Pancreas (tissue), 10 donors: ENCODE measurements at places on chromosomes 1 and 21. TPM values are rescaled to one million over a fixed set of nuclear protein-coding genes. Genes with fewer than 3 reads are reported as not detected.

DNA sequence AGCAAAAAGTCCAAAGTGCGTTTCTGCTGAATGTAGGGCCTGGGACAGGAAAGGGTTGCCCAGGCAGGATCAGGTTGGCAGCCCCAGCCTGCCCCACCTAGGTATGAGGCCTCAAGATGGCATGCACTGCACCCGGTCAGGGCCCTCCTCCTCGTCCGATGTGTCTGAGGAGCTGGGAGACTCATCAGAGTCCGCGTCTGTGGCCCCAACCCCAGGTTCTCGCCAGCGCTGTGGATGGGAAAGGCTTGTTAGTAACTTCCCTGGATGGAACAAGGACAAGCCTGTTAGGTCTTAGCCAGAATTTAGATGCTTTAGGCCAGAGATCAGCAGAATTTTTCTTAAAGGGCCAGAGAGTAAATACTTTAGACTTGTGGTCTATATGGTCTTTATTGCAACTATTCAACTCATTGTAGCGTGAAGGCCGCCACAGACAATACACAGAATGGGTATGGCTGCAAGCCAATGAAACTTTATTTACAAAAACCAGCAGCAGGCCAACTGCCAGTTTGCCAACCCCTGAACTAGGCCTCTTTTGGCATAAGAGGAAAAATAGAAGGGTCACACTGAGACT lies 12.4 kb downstream of the PEA15 start:
- DNase-seq = no peak

- DNase-seq = no peak
Observed at GRCh38 chr1:63601061-63601460, 7.8 kb downstream of the PGM1 start.

DNA sequence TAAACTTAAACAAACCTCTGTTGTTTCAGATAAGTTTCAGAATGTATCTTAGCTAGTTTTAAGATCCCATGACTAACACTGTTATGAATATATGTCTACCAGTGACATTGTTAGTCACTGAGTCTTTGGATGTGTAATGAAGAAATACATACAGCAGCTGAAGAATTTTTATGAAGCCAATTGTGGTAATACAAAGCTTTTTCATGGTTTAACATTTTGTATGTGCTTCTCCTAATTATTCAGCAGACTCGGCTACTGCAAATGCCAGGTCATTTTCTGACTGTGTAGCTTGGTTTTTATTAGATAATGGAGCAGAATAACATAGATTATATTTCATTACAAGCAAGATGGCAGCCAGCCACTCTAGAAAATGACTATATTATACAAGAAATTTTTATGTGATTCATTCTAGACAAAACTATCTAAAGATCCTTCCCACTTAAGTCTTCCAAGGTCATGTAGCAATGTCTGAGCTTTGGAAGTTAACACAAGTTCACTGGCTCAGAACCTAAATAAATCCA lies 147.8 kb downstream of the TNFSF18 start:
- no peak for DNase-seq

Gene PRAMEF18
- total RNA-seq = not detected

Gene HRNR
- total RNA-seq = not detected

Gene SMCP
- not detected for total RNA-seq

GRCh38 chr1:46289976-46290375 lies 13.4 kb downstream of the LRRC41 start:
- no peak for DNase-seq

DNA sequence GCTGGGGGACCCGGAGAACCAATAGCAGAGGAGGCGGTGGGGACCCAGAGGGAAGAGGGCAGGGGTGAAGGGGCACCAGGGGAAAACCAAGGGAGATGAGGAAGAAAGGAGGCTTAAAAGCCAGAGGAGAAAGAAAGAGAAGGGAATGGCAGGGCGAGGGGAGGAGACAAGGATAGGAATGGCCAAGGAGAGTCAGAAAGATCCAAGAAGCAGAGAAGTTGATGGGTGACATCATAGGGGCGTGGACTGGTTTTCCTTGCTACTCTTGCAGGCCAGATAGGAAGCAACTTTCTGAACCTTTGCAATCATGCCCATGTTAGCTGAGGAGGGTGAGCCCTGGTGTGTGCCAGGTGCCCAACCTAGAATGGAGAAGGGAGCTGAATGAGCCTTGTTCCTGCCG lies 5.4 kb downstream of the NPR1 start:
- DNase-seq = no peak

DNA sequence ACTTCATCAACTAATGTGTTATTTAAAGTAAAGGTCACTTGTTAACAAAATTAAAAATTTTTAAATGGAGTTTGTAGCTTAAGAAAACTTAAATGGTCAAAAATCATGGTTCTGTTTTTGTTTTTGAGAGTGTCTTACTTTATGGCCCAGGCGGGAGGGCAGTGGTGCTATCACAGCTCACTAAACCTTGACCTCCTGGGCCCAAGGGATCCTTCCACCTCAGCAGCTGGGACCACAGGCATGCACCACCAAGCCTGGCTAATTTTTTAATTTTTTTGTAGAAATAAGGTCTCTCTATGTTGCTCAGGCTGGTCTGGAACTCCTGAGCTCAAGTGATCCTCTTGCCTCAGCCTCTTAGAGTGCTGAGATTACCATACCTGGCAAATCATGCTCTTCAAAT lies 111.4 kb downstream of the MAST2 start:
- no peak for DNase-seq
